ENCODE measurements at places on chromosomes 7 and 10.

DNA sequence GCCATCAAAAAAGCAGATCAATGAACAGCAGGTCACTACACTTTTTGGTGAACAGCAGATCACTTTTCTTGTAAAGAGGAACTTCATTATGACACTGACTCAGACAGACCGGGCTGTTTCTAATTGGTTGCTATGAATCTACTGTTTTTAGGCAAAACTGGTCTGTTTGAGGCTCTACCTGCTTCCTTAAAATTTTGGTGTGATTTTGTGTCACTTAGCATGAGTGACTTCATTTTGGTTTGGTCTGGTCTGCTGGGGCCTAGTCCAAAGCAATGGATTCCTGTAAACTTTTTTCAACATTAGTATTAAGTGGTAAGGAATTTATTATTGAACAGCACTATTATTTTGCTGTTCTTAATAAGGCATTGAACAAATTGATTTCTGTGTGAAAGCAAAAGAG lies 41.8 kb upstream of the C10orf71 start:
- no peak for DNase-seq

DNA sequence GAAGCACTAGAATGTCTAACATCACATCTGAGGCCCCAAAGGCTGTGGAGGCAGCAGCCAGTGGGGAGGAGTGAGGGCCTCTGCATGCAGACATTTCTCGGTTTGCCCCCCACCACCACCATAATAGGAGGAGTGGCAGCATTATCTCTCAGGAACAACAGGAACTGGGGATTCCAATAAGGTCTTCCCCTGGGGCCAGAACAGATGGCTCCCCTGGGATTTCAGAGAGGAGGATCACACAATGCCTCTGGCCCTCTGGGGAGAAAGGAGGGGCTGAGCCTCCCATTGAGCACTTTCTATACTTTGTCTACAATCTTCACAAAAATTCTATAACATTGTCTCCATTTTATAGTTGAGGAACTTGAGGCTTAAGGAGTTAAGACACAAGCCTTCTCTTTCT lies 61.1 kb downstream of the GRID1 start:
- DNase-seq = no peak

DNA sequence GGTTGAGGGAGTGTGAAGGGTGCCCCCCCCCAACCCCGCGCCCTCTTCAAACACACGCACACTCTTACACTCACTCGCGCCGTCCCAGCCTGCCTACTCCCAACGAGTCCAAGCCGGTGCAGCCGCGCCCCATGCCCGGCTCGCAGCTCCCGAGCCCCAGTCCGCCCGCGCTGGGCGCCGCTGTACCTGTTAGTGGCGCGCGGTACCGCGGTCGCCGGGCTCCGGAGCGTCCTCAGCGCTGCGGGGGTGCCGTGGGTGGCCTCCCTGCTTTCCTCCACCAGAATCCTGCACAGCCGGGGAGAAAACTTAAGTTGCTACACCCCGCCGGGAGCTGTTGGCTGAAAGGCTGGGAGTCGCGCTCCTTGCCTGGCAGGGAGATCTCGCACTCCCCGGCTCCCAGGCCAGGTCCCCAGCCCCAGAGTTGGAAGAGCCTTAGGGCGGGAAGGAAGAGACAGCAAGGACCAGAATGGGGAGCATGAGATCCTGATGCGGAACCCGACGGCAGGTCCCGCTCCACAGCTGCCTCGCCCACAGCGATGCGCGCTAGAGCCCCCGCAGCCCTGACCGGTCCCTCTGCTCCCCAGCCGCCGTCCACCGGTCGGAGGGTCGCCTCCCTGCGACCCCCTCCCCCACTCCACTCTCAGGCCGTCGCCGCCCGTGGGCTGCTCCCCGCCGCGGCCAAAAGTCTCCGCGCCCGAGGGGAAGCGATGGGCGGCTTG lies 863 bp downstream of the ST8SIA6 start:
- DNase-seq = no peak

GRCh38 chr10:98098247-98098646 lies 36.2 kb upstream of the R3HCC1L start:
- DNase-seq = no peak

DNA sequence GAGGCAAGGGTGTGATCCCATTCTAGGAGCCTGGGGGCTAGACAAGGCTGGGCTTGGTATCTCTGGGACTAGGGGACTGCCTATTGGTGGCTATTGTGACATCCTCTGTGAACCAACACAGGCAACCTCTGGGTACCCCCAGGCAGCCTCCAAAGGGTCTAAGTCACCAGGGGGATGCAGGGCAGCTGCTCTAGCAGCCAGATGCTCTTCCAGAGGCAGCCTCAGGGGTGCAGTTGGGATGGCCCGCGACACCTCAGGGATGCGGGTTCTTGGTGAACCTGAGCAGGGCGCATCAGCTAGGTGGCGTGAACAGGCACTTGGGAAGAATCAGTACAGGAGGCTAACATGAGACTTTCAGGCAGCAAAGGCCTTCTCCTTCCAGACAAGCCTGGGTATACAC lies 1.6 kb upstream of the TMEM120A start:
- no peak for DNase-seq

- no peak for DNase-seq
These were observed 108.0 kb downstream of the LRRTM3 start for GRCh38 chr10:67033878-67034277.

DNA sequence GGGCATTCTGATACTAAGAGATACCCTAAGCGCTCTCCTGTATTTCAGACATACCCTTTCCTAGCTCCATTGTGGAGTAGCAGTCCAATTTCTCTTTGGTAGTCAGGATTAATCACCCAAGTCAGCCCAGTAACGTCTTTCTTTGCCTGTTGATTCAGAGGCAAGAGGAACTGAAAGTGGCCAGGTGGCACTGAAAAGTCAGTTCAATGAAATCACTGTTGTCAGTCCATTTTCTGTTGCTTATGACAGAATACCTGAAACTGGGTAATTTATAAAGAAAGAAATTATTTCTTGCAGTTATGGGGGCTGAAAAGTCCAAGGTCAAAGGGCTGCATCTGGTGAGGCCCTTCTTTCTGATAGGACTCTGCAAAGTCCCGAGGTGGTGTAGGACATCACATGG lies 40.2 kb downstream of the ANKRD61 start:
- DNase-seq = no peak

DNA sequence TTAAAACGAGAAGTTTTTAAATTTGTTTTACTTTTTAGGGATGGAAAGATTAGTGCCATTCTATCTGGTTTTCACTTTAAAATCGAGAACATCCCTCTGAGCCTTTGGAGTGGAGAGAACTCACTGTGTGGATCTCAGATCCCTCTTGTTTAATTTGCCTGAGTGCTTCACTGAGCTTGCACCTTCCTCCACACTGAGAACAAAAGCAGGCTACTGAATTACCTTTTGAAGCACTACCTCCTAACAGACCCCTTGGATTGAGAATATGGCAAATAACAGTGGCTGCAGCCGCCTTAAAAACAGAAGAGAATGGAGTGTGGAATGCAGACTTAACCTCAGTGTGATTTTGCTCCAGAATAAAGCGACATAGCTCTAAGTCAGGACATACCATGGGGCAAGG lies 204.7 kb downstream of the CNTNAP2 start:
- no peak for DNase-seq

DNA sequence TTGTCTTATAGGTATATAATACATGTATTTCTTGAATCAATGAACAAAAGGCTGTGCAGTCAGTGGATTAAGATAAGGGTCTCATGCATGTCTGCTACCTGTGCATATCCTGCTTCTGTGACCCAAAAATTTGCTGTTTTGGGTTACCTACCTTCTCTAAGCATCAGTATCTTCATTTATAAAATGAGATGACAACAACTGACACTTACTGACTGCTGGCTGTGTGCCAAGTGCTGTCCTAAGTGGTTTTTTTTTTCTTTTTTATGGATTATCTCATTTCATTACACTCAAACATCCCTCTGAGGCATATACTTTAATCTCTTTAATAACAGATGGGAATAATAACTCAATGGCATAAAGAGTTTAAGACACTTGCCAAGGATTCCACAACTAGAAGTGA lies 2.1 kb downstream of the PDK4 start:
- no peak for DNase-seq

GRCh38 chr7:18890885-18891621 lies 226.4 kb downstream of the TWIST1 start:
- DNase-seq = no peak

- no peak for DNase-seq
These were observed 24.6 kb upstream of the WNT2 start for GRCh38 chr7:117347480-117347879.

DNA sequence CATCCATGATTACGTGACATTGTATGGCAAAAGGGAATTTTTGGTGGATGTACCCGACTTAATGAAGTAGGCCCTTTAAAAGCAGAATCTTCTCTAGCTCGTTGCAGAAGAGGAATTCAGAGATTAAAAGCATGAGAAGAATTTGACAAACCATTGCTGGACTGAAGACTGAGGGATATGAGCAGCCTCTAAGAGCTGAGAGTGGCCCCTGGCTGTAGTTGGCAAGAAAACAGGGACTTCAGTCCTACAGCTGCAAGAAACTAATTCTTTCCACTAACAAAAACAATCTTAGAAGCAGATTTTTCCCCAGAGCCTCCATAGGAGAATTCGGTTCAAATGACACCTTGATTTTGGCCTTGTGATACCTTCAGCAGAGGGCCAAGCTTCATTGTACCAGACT lies 34.1 kb downstream of the MACC1 start:
- DNase-seq = no peak

DNA sequence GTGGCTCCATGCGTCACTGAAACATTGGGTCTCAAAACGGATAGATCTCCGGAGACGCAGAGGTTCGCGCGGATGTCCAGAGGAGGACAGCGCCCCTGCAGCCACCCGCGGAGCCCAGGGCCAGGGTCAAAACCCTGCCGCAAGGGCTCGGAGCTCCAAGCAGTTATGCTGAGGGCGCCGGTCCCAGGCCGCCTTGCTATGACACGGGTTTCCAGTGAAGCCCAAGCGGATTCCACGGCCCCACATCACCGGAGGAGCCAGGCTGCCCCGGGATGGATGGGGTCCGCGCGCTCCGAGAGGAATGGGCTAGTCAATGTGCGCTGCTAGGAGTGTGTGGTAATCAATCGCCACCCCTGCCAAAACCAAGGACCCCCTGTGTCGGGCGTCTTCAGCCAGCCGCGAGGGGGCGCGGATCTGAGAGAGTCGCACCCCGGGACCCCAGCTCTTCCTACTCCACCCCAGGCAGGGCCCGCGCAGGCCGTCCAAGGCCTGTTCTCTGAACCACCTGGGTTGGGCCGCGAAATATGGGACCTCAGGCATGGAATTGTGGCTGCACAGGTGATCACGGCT lies 5.6 kb upstream of the EMX2 start:
- no peak for DNase-seq
